ENCODE measurements at places on chromosomes 12 and 14.

DNA sequence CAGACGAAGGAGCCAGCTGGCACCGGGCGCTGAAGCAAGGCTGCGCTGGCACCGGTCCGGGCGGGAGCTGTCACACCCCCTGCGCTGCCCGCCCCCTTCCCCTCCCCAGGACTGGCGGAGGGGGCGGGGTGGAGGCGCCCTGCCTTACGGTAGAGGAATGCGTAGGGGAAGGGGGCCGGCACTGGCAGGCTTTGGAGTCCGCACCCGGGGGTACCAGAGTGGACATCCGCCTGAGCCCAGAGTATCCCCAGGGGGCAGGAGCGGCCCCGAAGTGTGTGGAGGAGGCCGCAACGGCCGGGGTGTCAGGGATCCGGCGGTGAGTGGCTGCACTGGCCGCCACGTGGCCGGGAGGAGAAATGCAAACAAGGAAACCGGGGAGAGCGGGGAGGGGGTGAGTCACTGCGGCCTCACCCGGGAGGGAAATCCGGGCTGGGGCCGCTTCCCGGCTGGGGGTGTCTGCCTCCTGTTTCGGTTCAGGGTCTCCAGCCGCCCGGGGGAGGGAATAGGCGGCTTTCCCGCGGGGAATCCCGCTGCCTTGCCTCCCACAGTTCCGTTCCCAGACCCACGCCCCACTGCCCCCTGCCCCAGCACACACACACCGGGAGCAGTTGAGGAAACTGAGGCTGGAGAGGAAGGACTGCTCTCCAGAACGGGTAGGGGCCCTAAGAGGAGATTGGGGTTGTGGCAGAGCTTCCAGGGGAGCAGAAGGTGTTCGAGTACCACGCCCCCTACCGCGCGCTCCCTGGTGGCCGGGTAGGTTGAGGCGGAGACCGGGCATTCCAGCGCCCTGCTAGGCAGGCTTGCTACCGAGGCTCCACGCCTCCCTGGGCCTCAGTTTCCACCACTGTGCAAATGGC, at the start of gene RAPGEF3:
Gene RAPGEF3 (minus strand): TSS at position 47 of the 857 bp plus-strand sequence. CDS start 324 bp downstream, outside the sequence.
- DNase-seq = peak; percentile 62

GRCh38 chr14:83764656-83765599, 1765.0 kb upstream of the FLRT2 start:
- no peak for DNase-seq

DNA sequence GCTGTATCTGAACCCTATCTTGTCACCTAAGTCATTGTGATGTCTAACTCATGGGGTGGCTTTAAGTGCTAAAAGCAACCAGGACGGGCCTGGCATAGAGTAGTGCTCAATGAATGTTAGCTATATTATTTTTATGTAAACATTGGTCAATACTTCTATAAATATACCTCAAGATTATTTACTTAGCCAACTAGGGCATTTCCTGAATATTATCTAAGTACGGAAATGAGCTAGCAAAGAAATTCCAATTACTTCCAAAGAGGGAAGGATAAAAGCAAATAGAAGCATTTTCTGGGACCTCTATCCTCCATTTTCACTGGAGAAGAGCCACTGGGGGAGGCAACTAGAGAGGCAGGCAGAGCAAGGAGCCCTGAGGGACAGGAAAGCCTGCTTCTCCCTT, 20.6 kb downstream of the CCDC92 start:
- no peak for DNase-seq

DNA sequence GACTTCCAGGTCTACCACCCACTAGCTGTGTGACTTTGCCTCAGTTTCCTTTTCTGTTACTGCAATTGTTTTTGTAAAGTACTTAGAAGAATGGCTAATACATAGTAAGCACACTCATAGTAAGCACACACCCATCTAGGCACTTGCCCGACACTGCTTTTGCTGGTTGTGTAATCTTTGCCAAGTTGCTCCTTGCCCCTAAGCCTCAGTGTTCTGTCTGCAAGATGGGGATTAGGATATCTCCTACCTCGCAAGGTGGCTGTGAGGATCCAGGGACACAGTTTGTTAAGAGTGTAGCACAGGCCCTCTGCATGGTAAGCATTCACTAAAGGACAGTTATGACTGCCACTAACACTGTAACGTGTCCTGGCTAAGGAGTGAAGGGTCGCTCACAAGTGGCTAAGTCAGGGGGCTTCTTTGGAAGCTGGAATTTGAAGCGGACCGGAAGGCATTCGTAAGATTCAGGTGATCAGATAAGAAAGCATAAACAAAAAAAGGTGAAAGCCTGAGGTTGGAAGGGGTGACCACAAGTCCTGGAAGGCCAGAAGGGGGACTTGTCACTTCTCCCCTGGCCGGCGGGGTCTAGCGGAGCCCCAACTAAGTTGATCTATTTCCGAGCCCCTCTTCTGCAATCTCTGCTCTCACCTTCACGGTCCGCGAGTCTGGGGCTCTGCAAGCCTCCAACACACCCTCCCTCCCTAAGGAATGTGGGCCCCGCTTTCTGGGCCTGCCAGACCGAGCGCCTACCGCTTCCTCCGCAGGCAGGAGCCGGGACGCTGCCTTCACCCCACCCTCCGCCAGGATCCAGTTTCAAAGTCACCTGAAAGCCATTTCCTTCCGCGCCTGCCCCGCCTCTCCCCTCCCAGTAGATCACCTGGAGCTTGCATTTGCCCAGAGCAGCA, 1.5 kb upstream of the PLEKHG3 start:
- no peak for DNase-seq

DNA sequence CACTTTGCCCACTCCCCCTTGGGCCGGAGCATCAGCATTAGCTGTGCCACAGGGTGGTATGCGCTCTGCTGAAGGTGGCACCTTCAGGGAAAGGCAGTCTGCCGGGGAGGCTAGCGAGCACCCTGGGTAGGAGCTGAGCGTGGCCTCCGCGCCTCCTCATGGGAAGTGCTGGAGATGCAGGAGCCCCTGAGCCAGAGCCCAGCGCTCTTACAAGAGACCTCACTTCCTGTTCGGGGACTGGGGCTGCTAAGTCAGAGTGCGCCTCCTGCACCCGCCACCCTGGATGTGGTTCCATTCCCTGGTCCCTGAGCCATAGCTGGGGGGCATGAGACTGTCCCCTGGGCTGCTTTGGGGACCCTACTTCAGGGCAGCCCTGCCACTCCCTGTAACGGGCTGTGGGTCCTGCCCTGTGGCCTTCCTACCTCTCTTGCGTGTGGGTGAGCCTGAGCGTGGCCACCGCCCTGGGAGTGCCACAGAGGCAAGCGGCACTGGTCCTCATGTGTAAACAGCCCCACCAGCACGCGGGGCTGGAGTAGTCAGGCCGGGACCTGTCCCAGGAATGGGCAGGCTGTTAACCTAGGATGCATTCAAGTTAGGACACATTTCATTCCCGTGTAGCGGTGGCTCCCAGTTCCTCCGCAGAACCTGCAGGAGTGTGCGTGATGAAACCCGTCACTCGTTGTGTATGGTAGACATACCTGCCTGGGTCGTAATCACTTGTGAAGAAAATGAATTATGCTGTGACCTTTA, 19.4 kb downstream of the COA8 start:
- DNase-seq = no peak

DNA sequence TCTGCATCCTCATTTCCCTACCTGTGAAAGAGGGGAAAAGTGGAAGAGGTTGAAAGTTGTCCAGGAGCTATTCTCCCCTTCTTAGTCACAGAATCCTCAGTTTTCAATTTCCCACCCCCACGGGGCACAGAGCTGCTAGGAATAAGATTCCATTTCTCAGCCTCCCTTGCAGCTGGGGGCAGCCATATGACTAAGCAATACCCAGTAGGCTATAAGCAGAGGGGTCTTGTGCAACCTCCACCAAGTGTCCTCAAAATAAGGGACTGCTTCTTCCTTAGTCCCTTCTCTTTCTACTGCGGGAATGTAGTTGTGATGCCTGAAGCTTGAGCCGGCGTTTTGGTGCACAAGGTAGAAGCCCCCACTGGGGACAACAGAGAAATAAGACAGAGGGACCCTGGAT, 40.9 kb downstream of the VWF start:
- no peak for DNase-seq

GRCh38 chr12:48965298-48965838, 6.2 kb downstream of the WNT10B start:
- DNase-seq = no peak

- no peak for DNase-seq
These were observed 220.4 kb downstream of the NUBPL start for GRCh38 chr14:31781578-31781977.

DNA sequence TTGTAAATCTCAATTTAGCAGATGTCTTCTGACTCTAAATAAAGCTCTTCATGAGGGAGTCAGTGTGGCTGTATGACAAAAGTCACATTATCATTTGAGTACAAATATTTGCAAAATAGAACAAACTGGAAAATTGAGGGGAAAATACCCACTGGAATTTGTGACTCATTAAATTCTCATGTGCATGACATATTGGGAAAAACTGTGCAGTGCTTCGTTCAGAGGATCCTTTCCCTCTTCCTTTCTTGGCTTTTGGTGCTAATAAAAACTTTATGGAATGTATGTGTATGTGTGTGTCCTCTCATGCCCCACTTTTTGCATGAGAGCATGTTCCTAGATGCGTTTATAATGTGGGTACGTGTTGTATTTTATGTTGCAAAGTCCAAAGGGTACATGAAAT, 267.8 kb downstream of the KTN1 start:
- no peak for DNase-seq

DNA sequence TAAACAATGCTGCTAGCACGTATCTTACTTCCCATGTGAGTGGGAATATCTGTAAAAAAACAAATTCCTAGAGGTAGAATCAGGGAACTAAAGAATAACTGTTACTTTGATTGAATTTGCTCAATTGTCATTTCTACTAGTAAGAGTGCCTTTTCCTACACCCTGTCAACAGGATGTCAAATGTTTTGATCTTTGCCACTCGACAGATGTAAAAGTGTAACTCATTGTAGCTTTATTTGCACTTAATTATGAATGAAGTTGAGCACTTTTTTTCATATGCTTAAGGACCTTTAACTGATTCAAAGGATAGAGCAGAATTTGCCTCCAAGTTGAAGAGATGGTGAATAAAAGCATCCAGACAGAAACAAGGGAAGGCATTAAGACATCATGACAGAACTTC, 104.5 kb downstream of the PPP1R12A start:
- no peak for DNase-seq

DNA sequence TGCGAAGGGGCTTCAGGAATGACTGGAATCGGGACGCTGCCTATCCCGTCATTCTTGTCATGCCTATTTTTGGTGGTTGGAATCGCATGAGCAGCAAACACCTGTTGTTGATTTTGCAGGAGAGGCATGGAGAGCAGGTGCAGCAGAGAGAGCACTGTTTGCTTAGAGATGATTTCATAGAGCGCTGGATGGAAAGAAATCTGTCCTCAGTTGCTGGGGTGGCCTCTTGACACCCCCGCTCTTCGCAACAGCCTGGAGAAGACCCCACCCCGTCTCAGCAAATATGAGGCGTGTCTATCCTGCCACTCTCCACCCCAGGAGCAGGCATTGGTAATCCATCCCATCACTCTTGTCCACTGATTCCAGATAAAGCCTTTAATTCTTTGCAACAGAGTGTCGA, 19.3 kb upstream of the NCOR2 start:
- DNase-seq = no peak

DNA sequence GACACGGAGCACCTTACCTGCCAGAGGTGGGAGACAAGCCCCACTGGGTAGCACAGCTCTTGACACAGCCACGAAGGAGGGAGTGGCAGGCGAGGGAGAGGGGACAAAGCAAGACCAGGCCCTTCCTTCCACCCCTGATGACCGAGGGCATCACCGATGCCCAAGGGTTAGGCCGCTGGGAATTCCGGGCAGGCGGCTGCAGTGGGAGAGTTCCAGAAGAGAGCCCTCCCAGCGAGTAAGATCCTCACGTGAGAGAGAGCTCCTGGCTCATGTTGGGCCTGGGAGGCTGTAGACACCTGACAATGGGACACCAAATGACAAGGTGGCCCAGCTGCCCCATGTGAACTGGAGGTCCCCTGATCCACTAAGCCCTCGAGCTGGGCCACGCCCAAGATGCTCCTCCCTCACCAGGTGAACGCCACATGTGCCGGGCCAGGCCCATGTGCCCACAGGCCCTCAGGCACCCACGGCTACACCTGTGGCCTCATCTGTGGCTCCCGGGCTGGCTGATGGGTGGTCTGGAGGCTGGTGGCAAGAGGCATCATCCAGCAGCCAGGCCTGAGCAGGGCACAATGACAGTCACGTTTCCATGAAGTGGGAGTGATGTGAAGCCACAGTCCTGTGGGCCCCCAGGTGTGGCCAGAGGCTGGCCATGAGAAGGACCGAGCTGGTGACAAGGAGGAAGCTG, 32.1 kb upstream of the C14orf180 start:
- DNase-seq = no peak

- DNase-seq = no peak
These were observed 7.2 kb upstream of the GPR84 start for GRCh38 chr12:54371328-54372112.

GRCh38 chr12:79635676-79636075, 55.1 kb downstream of the PAWR start:
- no peak for DNase-seq

GRCh38 chr12:66195242-66195641, 6.2 kb downstream of the IRAK3 start:
- no peak for DNase-seq

- DNase-seq = no peak
These were observed 20.2 kb downstream of the FBXL14 start for GRCh38 chr12:1573960-1574864.

DNA sequence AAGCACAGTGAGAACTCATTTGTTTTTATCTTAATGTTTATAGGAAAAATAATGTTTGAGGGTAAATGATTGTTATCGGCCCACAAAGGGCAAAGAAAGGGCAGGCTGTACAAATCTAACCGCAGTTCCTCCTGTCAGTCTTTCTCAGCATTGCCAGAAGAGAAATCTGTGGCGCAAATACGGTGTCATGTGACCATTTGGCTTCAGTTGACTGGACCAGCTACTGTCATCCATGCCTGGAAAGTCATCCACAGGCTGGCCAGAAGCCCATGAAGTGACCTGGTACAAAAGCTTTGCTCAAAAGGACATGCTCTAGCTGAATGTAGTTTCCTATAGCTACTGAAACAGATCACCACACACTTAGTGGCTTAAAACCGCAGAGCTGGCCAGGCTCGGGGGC, 43.6 kb downstream of the HCAR2 start:
- no peak for DNase-seq

- no peak for DNase-seq
These were observed 252.8 kb downstream of the ALG10 start for GRCh38 chr12:34275129-34275528.

GRCh38 chr12:111150360-111150759, 218.5 kb downstream of the PHETA1 start:
- DNase-seq = no peak

DNA sequence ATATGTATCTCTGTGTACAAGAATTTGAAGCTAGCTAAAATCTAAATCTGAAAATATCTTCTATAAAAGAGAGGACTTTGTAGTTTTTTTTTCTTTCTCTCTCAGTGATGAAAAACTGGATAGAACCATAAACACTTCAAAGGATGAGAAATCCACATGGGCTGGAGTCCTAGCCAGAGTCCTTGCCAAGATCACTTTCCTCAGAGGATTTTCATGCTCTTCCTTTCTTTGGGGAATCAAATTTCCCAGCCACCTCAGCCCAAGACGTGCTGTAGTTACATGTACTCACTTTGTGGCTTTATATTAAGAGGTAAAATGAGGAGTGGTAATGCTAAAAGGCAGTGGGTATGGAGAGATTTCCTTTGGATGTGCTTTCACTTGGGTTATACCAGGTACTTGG, 110.3 kb downstream of the SLC38A1 start:
- no peak for DNase-seq
